ENCODE measurements at places on chromosomes 3 and 15. TPM values are rescaled to one million over a fixed set of nuclear protein-coding genes. Genes with fewer than 3 reads are reported as not detected.

- no peak for DNase-seq
These were observed 67.6 kb downstream of the NR1D2 start for GRCh38 chr3:24012589-24013269.

GRCh38 chr3:37642670-37643598, 218.7 kb upstream of the CTDSPL start:
- no peak for DNase-seq

DNA sequence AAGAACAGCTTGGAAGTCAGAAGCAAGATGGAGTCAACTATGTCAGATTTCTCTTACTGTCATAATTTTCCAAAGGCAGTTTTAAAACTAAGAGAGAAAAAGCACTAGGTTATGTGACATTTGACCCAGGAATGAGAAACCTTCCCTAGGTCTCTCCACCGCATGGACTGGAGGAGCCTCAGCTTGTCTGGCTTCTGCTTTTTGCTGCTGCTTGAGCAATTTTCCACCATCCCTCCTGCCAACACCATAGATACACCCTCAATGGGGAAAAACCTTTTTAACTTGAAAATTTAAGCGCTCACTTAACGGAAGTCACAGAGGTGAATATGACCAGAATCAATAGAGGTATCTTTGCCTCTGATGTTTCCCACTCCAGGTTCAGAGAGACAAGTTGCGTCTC, 17.8 kb upstream of the IREB2 start:
- DNase-seq: no peak

The SH2D7 gene
- polyA plus RNA-seq: not detected

The MEIS2 gene
- 11.4 TPM for polyA plus RNA-seq

The ITIH4 gene
- 1.4 TPM for polyA plus RNA-seq

The ADAMTS17 gene
- 0.40 TPM for polyA plus RNA-seq

Data from keratinocyte (primary cell).